Upper lobe of left lung (tissue), 6 donors: ENCODE measurements at places on chromosomes 7 and 10. TPM values are rescaled to one million over a fixed set of nuclear protein-coding genes. Genes with fewer than 3 reads are reported as not detected.
A peak's percentile ranks its signal among the peaks of the same experiment; 100 is the strongest.

Gene GNGT1
- not detected for total RNA-seq

Gene DRGX
- total RNA-seq: not detected

Gene RTKN2
- total RNA-seq: 68.1 TPM

Gene SLC13A4
- not detected for total RNA-seq

Gene RPEL1
- not detected for total RNA-seq

Gene CPVL
- 26.6 TPM for total RNA-seq

Gene OPN4
- total RNA-seq: not detected

Gene CFAP46
- total RNA-seq: 0.60 TPM

DNA sequence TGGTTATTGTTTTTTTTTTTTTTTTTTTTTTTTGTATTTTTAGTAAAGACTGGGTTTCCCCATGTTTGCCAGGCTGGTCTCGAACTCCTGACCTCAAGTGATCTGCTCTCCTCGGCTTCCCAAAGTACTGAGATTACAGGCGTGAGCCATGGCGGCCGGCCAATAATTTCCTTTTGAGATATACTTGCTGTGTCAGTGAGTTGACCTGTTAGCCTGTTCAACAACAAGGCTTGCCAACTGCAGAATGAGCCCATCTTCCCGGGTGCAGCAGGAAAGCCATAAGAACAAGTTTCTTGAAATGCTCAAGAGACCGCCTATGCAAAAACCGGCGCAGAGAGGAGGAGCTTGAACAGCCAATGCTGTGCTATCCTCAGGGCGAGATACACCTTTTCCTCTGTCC lies 112.5 kb downstream of the PRPF18 start:
- DNase-seq: no peak
- no peak overlapping the region for H3K4me3 ChIP-seq
- no peaks in the 10 kb centered on the region for H3K36me3 ChIP-seq

DNA sequence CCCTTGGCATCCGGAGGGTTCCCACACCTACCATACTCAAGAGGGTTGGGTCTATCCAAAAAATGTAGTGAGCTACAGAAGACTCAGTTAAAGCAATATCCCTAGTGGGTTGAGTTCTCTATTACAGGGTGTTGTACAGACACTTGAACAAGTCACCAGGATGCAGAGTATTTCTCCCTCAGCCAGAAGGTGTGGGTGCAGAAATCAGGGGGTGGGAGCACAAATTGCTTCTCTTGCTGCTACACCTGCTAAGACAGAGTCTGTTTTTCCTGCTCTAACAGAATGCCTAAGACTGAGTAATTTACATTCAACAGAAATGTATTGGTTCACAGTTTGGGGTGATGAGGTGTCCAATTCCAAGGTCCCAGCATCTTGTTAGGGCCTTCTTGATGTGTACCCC lies 433.4 kb downstream of the TCERG1L start:
- no peaks in the 10 kb centered on the region for H3K27me3 ChIP-seq
- no peaks in the 10 kb centered on the region for H3K36me3 ChIP-seq
- H3K4me3 ChIP-seq: no peak overlapping the region
- no peaks in the 10 kb centered on the region for H3K4me1 ChIP-seq

DNA sequence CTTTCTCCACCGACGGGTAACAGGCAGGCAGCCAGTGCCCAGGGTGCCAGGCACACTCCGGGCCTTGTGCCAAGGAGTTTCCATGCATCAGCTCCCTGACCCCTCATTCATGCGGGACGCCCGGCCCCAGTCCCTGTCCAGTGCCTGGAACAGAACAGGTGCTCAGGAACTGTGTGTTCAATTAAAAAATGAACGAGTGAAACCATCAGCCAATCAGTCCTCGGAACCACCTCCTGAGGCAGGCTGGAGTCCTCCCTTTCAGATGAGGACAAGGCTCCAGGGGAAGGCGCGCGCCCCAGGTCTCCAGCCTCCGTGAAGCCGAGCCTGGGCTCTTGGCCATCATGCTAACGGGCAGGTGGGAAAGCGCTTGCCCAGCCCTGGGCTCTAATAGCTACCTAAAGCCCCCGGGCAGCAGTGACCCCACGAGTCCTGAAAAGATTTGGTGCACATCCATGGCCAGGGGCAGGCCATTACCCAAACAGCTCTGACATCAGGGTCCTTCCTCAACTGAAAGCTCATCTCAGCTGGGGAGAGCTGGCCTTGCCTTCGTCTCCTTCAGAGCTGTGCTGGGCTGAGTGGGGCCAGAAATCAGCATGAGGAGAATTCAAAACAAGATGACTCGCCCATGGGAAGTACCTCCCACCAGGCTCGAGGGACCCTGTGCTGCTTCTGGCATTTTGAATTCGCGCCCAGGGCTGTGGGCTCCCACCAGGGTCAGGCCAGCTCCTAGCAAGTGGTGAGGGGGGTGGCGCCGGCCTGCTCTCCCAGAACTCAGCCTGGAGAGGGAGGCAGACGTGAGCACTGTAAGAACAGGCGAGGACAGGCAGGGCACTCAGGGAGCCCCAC lies 200.5 kb downstream of the MAD1L1 start:
- no peaks in the 10 kb centered on the region for H3K27me3 ChIP-seq
- H3K4me3 ChIP-seq: no peak overlapping the region
- H3K27ac ChIP-seq: no peak overlapping the region
- H3K36me3 ChIP-seq: no peaks in the 10 kb centered on the region

DNA sequence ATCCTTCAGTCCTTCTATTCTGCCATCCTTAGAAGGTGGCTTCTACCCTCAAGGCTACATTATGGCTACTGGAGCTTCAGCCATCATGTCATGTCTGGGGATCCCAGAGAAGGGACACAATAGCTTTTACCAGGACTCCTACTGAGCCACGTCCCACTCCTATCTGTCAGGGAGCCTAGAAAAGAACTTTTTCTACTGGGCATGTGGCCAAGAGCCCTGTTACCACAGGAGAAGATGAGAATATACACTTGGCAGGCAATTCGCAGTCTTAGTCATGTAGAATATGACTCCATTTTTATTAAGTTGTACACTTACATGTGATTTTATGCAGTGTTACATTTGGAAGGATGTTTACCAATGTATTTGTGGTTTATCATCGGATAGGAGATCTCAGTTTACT lies 64.6 kb upstream of the KCNMA1 start:
- no peaks in the 10 kb centered on the region for H3K4me1 ChIP-seq
- no peaks in the 10 kb centered on the region for H3K27me3 ChIP-seq
- H3K36me3 ChIP-seq: no peaks in the 10 kb centered on the region
- H3K27ac ChIP-seq: no peak overlapping the region

GRCh38 chr10:123678376-123678775 lies 12.2 kb downstream of the GPR26 start:
- DNase-seq: no peak
- no peaks in the 10 kb centered on the region for H3K36me3 ChIP-seq
- no peak overlapping the region for H3K4me3 ChIP-seq
- no peaks in the 10 kb centered on the region for H3K27me3 ChIP-seq

DNA sequence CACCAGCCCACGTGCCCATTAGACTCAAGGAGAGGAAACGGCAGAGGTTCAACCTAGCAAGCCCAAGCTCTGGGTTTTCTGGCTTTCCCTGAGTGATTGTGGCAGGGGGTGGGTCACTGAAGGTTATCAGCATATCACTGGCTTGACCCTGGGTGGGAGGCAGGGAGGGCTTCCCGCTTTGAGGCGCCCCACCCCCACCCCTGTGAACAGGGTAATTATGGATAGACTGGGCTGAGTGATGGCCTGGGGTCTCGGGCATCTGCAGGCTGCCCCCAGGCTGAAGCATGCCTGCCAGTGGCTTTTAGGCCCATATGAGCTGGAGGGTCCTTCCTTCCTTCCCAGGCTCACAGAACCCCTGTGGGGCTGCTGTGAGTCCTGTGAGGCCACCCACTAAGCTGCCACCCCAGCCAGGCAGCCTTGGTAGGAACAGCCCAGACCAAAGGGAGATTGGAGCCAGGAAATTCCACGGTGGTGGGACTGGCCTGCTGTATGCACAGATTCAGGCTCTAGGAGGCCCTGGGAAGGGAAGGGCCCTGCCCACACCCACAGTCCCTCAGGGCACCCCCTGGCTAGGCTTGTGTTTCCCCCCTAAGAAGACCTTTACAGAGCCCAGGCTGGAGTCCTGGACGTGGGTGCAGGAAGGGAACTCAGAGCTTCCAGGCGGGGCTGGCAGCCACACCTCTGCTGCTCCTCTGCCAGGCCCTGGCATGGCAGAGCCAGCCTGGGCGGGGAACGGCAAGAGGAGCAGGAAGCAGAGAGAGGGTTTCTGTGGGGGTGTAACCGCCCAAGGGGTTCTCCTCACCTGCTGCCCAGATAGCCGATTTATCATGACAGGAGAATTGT lies 33.1 kb downstream of the GPRIN2 start:
- peak; percentile 80 for DNase-seq
- no peaks in the 10 kb centered on the region for H3K27me3 ChIP-seq
- peaks cover 17% of the 10 kb centered on the region for H3K4me1 ChIP-seq
- no peaks in the 10 kb centered on the region for H3K36me3 ChIP-seq

DNA sequence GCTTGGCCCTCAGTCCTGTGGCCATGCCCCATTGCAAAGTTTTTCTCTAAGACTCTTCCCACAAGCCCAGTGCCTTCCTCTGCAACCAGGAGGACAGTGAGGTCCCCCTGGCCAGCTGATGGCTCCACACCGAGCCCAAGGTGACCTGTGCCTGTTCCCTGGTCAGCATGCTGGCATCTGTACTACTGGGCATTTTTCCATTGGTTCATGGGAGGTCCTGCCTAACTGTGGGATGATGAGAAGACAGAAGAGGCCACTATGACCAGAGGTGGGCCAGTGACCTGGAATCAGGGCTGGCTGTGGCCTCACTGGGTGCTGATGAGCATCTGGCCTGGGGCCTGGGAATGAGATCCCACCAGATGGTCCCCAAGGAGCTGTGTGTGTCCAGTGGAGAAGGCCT lies 20.2 kb downstream of the CALML3 start:
- H3K27me3 ChIP-seq: no peaks in the 10 kb centered on the region
- H3K36me3 ChIP-seq: no peaks in the 10 kb centered on the region
- peaks cover 40% of the 10 kb centered on the region for H3K4me1 ChIP-seq

- peak; percentile 96 for DNase-seq
- H3K36me3 ChIP-seq: peaks cover 15% of the 10 kb centered on the region
- peak overlapping the region; percentile 98 for H3K27ac ChIP-seq
Measured at GRCh38 chr10:17229016-17229716, 1.1 kb downstream of the VIM start.

- H3K27me3 ChIP-seq: no peaks in the 10 kb centered on the region
- H3K27ac ChIP-seq: no peak overlapping the region
- no peaks in the 10 kb centered on the region for H3K36me3 ChIP-seq
- DNase-seq: no peak
- H3K4me1 ChIP-seq: no peaks in the 10 kb centered on the region
Measured at GRCh38 chr7:141387521-141388217, 163.5 kb upstream of the AGK start.

- no peaks in the 10 kb centered on the region for H3K36me3 ChIP-seq
- peaks cover 14% of the 10 kb centered on the region for H3K4me1 ChIP-seq
- no peak for DNase-seq
- H3K4me3 ChIP-seq: no peak overlapping the region
Measured at GRCh38 chr10:11551916-11552602, 59.4 kb downstream of the USP6NL start.

DNA sequence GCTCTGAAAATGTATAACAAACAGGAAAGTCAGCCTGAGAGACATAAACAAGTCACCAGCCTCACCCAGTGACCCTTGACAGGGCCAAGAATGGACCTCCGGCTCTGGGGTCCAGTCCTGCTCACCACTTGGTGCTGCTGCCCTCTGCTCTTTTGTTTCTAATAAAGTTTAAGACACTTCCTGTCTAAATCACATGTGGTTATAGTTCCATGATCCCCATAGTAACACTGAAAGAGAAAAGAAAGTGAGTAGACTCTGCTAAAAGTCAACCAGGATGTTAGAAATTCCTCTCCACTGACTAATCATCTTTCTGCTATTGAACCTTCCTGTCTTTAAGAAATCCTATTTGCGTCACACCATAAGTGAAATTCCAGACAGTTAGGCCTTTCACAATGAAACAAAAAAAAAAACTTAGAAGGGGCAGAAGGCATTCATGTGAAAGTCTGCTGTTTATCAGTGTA lies 179.2 kb upstream of the BET1 start:
- peaks cover 10% of the 10 kb centered on the region for H3K4me1 ChIP-seq
- no peak overlapping the region for H3K4me3 ChIP-seq
- no peaks in the 10 kb centered on the region for H3K36me3 ChIP-seq
- no peak for DNase-seq
- H3K27me3 ChIP-seq: no peaks in the 10 kb centered on the region

GRCh38 chr10:56880606-56881005 lies 519.5 kb upstream of the ZWINT start:
- H3K27me3 ChIP-seq: no peaks in the 10 kb centered on the region
- H3K4me3 ChIP-seq: no peak overlapping the region
- H3K36me3 ChIP-seq: no peaks in the 10 kb centered on the region
- DNase-seq: no peak
- no peak overlapping the region for H3K27ac ChIP-seq
- no peaks in the 10 kb centered on the region for H3K4me1 ChIP-seq

DNA sequence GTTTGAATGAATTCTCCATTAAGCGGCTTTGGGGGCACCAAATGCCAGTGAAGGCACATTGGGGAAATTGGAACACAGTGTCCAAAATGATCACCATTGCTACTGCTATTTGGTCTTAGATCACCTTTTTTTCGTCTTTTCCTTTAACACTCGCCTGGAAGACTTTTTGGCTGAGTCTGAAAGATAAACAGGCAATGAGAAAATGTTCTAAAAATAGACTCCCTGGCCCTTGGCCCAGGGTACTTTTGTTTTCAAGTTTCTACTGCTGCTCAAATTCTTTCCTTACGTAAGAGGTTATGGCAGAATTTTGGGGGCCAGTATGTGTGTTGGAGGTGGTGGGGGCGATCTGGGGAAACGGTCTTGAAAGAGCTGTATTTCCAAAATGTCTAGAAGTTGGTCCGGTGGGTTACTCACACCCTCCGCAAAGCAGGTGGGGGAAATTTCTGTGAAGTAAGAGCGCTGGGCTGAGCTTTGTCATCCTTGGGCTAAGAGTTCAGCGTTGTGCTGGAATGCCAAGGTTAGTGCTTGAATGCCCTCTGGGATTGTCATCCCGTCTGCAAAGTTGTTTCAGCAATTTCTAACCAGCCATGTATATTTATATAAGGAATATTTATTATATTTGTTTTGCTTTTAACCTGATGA lies 1.3 kb upstream of the ITPRIP start:
- H3K4me3 ChIP-seq: peak overlapping the region; percentile 97
- peak overlapping the region; percentile 99 for H3K27ac ChIP-seq
- DNase-seq: no peak
- H3K4me1 ChIP-seq: peaks cover 30% of the 10 kb centered on the region

DNA sequence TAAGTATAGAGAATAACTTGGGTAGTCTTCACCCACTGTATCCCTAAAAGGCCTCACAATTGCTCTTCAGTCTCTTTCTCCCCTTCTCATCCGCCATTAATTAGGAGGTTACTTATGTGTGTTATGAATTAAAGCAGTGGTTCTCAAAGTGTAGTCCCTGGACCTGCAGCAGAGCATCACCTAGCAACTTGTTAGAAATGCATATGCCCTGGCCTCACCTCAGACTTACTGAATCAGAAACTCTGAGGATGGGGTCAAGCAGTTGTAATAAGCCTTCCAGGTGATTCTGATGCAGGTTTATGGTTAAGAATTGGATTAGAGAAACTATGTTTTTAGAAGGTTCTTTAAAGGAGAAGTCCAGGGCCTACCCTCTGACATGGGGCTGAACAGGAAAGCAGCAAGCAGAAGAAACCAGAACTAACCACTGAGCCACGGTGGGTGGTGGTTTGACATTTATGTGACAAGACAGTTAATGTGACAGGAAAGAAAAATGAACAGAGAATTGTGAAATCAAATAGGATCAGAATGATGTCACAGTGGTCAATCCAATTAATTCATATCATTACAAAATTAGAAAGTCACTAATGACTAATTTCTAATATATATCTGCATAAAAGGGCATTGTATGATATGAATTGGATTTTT lies 37.6 kb downstream of the ENTPD1 start:
- H3K4me1 ChIP-seq: peaks cover 29% of the 10 kb centered on the region
- H3K4me3 ChIP-seq: no peak overlapping the region
- no peaks in the 10 kb centered on the region for H3K36me3 ChIP-seq
- no peaks in the 10 kb centered on the region for H3K27me3 ChIP-seq

GRCh38 chr10:35335133-35336083 lies 901 bp upstream of the CCNY start:
- peaks cover 62% of the 10 kb centered on the region for H3K4me1 ChIP-seq
- no peak for DNase-seq
